ENCODE measurements at places on chromosomes 2 and 18.

- no peak for DNase-seq
These were observed 8.3 kb downstream of the GYPC start for GRCh38 chr2:126664234-126664633.

DNA sequence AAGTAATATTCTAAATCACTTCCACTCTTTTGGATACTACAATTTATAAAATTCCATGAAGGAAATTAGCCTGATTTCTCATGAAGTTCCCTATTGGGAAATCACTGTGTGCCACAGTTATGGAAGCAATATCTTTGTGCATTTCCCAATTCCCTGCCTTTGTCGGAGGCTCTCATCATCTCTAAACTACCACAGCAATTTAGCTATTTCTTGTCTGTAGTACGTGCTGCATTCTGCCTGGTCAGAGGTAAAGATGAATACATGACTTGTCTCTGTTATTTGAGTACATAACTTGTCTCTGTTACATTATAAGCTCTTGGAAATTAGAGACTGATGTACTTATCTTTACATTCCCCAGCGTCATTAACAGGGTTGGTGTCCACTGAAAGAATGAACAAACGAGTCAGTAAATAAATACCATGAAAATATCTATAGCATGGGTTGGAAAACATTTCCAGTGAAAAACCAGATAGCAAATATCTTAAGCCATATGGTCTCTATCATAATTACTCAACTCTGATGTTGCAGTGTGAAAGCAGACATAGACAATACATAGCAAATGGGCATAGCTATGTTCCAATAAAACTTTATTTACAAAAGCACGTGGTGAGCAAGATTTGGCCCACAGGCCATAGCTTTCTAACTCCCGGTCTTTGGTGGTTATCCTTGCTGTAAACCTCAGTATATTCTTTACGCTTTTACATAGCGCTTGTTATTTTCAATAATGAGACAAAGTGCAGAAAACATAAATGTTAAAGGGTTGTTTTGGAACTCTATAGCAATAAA is 78.8 kb downstream of the BCL2 start:
- DNase-seq: no peak

- DNase-seq: no peak
These were observed 23.9 kb downstream of the CTLA4 start for GRCh38 chr2:203891474-203891873.

GRCh38 chr18:2337552-2338141 is 233.7 kb downstream of the METTL4 start:
- DNase-seq: no peak

- DNase-seq: peak; percentile 61
These were observed 63.6 kb downstream of the CLHC1 start for GRCh38 chr2:55168221-55169154.

GRCh38 chr2:30355306-30355705 is 91.7 kb upstream of the LCLAT1 start:
- no peak for DNase-seq

- peak; percentile 19 for DNase-seq
These were observed 13.5 kb downstream of the TEX51 start for GRCh38 chr2:126912201-126912600.

- DNase-seq: no peak
These were observed 467.5 kb downstream of the FBXO15 start for GRCh38 chr18:73679941-73680712.

GRCh38 chr2:10012963-10013461 is 30.3 kb upstream of the KLF11 start:
- peak; percentile 38 for DNase-seq

GRCh38 chr2:170685591-170685990 is 29.5 kb upstream of the SP5 start:
- no peak for DNase-seq

DNA sequence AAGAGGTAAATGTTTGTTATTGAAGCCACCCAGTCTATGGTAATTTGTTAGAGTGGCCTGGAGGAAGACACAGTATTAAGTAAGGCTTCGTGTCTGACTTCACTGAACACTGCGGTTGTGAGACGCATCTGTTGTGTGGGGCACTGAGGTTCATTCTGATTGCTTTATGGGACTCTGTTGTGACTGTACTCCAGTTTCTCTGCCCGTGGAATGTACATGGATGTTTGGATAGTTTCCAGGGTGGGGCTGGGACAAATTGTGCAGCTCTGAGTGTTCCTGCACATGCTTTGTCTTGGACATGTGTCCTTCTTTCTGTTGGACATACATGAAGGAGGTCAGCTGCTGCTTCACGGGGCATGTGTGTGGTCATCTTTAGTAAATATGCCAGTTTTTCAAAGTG is 58.6 kb downstream of the ODC1 start:
- DNase-seq: no peak

GRCh38 chr2:127361929-127362885 is 25.6 kb downstream of the MAP3K2 start:
- DNase-seq: no peak

- DNase-seq: no peak
These were observed 214.7 kb downstream of the SPP2 start for GRCh38 chr2:234265206-234265605.

GRCh38 chr18:62396381-62396780 is 71.3 kb downstream of the TNFRSF11A start:
- DNase-seq: no peak

- DNase-seq: no peak
These were observed 258.1 kb downstream of the ATAD2B start for GRCh38 chr2:23668756-23669304.

DNA sequence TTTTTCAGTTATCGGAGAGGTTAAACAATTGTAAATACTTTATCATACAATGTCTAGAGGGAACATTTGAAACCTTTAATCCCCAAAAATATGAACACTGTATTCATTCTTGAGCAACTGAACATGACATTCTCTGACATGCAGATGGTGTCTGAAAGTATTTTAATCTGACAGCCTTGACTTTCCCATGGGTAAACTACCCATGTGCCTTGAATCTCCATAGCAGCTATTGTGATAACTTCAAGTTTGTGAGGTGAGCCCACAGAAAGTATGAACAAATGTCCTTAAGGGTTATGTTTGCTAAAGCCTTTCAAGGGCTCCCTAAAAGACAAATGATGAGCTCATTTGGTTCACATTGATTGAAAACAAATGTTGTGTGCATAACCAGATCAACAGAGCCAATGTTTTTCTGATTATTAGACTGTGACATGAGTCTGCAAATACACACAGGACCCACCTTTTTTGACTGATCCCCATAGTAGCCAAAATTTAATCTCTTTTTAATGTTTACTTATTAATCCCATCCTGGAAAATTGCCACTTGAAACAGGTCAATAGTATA is 1326.0 kb downstream of the LRP1B start:
- no peak for DNase-seq

DNA sequence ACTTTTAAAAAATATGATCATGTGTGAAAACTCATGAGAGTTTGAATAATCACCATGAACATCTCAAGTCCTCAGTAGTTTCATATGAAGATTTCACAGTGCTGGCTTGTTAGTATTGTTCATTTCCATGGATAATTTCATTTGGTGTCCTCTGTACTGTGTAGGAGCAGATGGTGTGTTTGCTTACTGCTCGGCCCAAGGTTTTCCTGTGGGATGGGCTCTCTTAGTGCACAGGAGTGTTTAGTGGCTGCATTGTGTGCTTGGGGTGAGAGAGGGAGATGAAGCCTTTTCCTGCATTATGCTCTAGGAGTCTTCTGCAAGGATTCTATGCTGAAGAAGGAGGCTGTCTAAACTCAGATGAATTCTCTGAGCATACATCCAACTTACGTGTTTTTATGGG is 270.6 kb downstream of the SOCS6 start:
- no peak for DNase-seq

- DNase-seq: no peak
These were observed 810.4 kb upstream of the HS6ST1 start for GRCh38 chr2:129129087-129129486.

- DNase-seq: no peak
These were observed 174.3 kb downstream of the FAM210A start for GRCh38 chr18:13551841-13552733.

GRCh38 chr2:179655627-179656026 is 205.8 kb downstream of the ZNF385B start:
- no peak for DNase-seq

DNA sequence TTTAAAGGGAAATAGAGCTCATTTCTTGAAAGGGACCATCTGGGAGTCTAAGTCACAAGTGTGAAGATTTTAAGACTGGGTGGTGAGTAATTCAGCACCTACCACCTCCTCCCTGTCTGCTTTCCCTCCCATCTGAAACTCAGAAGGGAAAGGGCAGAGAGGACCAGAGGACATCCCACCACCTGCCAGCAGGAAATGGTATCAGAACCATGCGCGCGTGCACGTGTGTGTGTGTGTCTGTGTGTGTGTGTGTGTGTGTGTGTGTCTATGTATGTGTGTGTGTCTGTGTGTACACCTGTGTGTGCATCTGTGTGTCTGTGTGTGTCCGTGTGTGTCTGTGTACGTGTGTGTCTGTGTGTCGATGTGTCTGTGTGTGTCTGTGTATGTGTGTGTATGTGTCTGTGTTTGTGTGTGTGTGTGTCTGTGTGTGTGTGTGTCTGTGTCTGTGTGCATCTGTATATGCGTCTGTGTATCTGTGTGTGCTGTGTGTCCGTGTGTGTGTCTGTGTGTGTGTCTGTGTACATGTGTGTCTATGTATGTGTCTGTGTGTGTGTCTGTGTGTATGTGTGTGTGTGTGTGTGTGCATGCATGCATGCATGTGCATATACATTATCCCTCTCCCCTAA is 76.8 kb downstream of the ZFP36L2 start:
- no peak for DNase-seq

- DNase-seq: no peak
These were observed 48.9 kb upstream of the AAK1 start for GRCh38 chr2:69692424-69692823.

GRCh38 chr2:198167346-198167745 is 363.0 kb downstream of the PLCL1 start:
- no peak for DNase-seq

DNA sequence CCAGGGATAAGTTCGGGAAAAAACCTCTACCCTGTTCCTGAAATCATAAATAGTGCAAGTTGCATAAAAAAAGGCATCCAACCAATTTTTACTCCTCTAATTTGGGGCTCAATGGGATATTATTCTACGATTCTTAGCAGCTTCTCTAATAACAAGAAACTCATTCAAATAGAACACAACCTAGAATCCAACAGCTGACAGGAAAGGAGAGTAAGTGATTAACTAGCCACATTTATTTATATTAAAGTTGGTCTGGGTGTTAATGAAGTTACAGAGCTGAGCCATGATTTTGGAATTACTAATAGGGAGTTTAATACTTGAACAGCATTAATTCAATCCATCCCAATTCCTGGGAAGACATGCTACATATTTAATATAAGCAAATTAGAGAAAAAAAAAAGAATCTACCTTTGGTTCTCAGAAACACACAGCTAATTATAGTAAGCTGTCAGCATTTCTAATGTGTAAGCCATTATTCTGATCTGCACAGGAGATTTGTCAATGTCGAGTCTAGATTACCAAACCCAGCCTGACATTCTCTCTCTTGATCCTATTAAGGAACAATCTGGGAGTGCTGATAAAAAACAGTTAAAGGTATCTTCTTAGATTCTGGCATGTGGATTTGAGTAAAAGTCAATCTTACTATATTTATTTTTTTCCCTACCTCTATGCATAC is 267.7 kb downstream of the NBAS start:
- no peak for DNase-seq

GRCh38 chr2:40431600-40431955 is 20.3 kb downstream of the SLC8A1 start:
- no peak for DNase-seq

- DNase-seq: no peak
These were observed 565.2 kb upstream of the NRP2 start for GRCh38 chr2:205117125-205117524.

DNA sequence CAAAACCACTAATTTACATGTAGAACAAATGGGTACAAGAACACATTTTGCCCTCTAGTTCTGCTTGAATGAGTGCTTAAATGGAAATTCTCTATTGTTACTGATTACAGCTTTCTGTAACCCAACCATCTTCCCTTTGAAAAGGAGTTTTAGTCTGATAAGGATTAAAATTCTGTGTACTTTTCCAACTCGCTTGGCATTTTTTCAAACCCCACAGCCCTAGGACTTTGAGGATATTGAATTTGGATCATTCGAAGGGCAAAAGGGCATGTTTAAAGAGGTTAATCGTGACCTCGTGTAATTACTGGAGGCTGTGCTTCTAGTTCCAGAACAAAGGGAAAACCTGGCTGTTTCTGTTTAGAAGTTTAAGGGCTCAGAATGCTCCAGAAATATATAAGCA is 432.3 kb downstream of the PID1 start:
- no peak for DNase-seq

DNA sequence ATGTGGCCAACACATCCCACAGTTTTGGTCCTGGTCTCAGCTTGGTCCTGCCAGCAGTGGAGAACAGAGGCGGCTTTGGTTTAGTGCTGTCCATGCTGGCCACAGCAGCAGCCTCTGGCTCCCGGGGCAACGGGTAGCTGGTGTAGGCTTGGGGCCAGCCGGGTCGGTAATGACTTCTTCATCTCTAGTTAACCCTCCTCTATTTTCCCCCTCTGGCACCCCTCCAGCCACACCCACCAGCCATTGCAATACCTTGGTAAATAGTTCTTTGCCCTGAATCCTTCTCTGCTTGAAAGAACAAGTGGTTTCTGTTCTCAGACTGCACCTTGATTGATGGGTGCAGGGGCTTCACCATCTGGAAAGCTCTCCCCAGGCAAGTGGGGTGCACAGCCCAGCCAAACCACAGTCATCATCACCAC is 31.7 kb upstream of the ZNF396 start:
- no peak for DNase-seq

GRCh38 chr2:37625156-37625555 is 46.3 kb downstream of the CDC42EP3 start:
- DNase-seq: no peak

DNA sequence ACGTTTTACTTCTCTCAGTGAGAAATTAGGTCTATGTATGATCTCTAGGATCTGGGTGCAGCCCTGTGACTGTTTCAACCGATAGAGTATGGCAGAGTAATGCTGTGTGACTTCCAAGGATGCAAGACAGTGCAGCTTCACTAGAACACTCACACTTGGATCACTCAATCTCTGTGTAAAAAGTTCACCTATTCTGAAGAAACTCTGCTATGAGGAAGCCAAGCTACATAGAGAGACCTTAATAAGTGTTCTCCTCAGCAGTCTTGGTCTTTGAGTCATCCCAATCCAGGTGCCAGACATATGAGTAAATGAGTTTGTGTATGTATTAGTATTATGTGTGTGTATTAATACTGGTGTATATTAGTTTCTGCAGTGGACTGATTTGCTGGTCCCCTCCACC is 335.0 kb downstream of the NR4A2 start:
- DNase-seq: no peak

Measured in Caco-2 (cell line).